ENCODE measurements at places on chromosomes 6 and 20.

GRCh38 chr6:137777687-137778075 lies 89.4 kb upstream of the TNFAIP3 start:
- no peak for DNase-seq

GRCh38 chr6:3836566-3836965 lies 12.6 kb upstream of the FAM50B start:
- DNase-seq, result no peak

- no peak for DNase-seq
Measured at GRCh38 chr6:168638468-168639271, 197.7 kb downstream of the SMOC2 start.

GRCh38 chr6:19440531-19440930 lies 396.6 kb upstream of the ID4 start:
- DNase-seq, result no peak

- DNase-seq, result no peak
Measured at GRCh38 chr6:112549749-112550148, 202.6 kb downstream of the RFPL4B start.

GRCh38 chr20:63536241-63536977 lies 767 bp downstream of the PTK6 start:
- DNase-seq, result no peak

DNA sequence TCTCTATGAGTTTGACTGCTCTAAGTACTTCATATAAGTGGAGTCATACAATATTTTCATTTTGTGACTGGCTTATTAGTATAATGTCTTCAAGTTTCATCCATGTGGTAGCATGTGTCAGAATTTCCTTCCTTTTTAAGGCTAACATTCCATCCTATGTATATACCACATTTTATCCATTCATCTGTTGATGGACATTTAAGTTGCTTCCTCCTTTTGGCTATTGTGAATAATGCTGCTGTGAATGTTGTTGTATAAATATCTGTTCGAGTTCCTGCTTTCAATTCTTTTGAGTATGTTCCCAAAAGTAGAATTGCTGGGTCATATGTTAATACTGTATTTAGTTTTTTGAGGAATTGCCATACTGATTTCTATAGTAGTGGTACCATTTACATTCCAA lies 79.5 kb downstream of the PTPRA start:
- DNase-seq, result no peak

DNA sequence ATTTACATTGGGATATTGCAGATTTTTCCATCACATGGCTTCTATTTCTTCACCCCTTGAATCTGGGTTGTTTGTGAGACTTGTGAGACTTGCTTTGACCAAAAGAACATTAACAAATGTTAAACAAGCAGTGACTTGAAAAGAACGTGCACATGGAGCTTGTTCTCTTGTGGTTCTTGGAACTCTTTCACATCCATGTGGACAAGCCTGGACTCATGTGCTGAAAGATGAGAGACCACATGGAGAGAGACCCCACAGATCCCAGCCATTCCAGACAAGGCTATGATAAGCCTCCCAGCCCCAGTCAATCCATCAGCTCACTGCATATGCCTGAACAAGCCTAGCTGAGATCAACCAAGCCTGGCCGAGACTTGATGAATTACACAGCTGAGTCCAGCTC lies 1365.7 kb upstream of the GJE1 start:
- DNase-seq, result no peak

GRCh38 chr20:49171909-49172308 lies 16.2 kb downstream of the STAU1 start:
- no peak for DNase-seq

- no peak for DNase-seq
Measured at GRCh38 chr6:95784019-95784418, 206.7 kb downstream of the MANEA start.

DNA sequence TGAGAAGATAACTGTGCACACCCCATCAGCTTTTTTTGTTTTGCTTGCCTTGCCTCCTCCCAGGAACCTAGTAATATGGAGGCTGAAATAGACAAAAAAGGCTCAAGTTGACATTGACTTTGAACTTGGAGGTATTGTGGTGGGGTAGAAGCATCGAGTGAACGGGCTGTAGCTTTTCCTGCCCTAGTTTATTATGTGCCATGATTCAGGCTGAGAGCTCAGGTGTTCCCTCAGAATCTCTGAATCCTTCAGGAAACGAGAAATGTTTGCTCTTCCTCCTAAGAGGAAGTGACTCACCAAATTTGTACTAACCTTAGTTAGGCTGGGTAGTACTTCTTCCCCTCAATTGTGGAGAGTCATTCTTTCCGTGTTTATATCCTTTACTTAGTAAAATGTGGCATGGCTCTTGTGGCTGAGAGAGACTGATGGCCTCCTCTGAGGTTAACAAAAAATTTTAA lies 98.8 kb downstream of the SASH1 start:
- DNase-seq, result no peak

DNA sequence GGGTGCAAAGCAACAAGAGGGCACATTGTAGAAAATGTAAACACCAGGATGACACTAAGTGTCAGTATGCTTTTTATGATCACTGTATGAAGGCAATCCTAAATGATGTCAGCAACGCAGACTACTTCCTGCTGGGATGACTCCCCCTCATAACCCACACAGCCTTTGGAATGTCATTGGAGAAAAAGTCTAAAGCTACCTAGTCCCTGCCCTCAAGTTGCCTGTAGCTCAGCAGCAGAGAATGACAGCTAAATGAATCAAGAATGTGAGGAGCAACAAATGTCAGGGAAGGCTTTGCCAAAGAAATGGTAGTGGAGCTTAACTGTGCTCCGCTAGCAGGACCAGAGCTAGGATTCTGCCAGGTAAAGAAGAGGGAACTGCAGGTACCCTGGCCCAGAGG lies 555.6 kb downstream of the CD83 start:
- no peak for DNase-seq

- DNase-seq, result no peak
Measured at GRCh38 chr6:33915134-33915533, 111.3 kb upstream of the MLN start.

DNA sequence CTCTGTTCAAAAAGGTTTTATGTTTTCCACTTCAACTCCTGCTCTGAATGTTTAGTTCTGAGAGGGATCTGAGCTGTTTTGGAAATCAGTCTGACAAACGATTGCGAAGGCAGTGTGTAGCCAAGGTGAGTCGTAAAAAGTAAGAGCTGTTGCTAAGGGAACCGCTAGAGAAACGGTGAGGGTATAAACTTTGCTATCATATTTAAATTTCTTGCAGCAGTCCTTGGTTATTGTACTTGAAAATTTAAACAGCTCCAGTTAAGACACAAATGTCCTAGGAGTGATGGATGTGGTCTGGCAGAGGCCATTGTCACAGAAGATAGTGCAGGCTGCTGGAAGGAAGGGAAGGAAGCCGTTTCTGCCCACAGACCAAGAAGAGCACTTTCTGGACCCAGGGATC lies 64.9 kb upstream of the CITED2 start:
- no peak for DNase-seq

DNA sequence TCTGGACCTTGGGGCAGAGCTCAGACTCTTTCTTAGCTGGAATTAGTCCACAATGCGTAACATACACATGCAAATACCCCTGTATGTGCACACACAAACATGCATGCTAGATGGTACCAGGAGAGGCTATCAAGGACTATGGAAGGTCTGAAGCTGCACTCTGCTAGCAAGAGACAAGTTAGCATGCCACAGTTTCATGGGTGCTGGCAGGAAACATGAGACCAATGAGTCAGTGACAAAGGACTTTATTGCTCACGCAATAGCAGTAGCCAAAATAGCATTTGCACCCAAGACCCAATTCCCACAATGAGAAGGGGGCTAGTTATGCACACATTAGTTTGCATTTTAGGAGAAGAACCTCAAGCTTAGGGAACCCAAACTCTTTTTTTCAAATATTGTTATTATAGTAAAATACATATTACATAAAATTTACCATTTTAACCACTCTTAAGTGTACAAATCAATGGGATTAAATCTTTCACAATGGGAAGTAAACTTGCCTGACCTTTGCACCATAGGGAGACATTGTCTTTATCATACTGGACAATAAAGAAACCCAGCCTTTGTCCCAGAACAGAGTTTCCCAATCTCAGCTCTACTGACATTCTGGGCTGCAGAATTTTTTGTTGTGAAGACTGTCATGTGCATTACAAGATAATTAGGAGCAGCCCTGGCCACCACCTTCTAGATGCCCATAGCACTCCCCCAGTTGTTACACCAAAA lies 69.1 kb downstream of the NRSN1 start:
- DNase-seq, result no peak

- DNase-seq, result no peak
Measured at GRCh38 chr6:119446609-119447008, 97.0 kb upstream of the MAN1A1 start.

Data from HL-60 (cell line).